Mucosa of gallbladder (tissue), 1 donor: ENCODE measurements at places on chromosomes 1 and 21.

GRCh38 chr1:182299728-182300616, 91.6 kb downstream of the GLUL start:
- peak; percentile 57 for DNase-seq

DNA sequence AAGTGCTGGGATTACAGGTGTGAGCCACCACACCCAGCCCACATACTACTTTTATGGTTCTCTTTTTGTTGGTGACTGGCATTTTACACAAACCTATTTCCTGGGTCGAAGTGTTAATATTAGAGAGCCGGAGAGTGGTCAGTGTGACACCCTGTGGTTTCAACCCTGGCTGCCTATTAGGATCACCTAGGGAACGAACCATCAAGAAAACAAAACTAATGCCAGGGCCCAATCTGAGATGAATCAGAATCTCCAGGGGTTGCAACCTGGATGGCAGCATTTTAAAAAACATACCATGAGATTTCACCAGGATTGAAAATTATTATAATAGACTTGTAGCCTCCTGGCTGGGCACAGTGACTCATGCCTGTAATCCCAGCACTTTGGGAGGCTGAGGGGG, 6.1 kb downstream of the MRPS21 start:
- DNase-seq = no peak

DNA sequence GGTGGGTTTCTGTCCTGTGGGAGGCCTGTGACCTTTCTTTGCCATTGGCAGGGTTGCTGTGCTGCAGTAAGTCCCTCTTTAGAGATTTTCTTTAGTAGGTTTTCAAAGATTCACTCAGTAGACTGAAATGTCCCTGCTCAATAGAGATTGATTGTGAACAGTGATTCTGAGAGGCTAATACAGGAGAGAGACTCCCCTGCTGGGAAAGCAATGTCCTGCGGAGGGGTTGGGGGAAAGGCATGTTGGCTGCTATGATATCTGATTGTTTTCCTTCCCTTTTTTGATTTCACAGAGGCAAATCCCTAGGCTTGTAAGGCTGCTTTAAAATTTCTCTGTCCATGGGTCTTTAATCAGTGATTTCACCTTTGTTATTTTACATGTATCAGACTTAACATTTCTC, 589.9 kb downstream of the ADGRL2 start:
- DNase-seq = no peak

- DNase-seq = no peak
Observed at GRCh38 chr21:42547001-42547905, 33.6 kb downstream of the SLC37A1 start.

GRCh38 chr1:118201524-118201923, 16.5 kb upstream of the SPAG17 start:
- no peak for DNase-seq

- peak; percentile 84 for DNase-seq
Observed at GRCh38 chr1:207885129-207886032, 25.5 kb downstream of the CD34 start.

DNA sequence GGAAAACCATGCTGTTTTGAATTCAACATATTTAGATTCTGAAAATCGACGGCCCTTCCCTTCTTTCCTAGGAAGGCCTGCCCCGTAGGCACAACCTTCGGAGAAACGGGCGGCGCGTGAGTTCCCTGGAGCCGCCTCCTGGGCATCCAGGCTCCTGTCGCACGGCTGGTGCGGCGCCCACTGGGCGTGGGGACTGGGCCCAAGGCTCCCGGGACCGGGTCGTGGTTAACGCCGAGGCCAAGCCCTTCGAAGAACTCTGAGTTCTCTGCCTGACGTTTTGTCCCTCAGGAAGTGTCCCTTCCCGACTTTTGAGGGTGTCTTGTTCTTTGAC, 19.2 kb upstream of the TBX15 start:
- DNase-seq = no peak

- DNase-seq = no peak
Observed at GRCh38 chr1:55156093-55156492, 59.1 kb downstream of the USP24 start.
